ENCODE measurements at places on chromosomes 11 and 22.

DNA sequence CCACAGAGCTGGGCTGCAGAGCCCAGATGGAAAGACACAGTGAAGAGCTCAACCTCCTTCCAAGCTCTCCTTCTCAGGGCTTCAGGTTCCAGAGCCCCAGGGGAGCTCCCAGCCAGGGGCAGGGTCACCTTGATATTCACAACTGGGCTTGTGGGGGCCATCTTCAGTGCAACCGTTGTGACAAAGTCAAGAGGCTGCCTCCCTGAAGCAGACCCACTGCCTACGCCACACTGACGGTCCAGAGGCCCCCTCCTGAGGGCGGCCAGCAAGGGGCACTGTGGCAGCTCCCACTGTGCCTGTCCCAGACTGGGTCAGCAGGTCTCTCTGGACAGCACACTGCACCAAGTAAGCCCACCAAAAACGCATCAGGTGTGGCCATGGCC lies 84.1 kb downstream of the DGCR2 start:
- no peak for DNase-seq

DNA sequence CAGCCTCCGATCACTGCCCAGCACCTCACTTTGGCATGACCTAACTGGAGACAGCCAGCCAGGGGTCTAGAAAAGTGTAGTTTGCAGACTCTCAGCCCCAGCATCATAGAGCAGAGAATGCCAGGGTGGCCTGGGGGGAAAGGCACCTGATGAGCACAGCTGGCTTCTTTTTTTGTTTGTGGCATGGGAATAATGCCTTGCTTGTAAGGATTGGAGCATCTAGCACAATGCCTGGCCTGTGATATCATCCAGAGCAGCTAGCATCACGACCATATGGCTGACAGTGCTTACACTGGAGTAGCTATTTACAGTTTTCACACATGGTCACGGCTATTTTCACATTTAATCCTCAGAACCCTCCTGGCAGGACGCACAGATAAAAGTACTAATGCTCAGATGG lies 594.8 kb upstream of the B3GAT1 start:
- no peak for DNase-seq

DNA sequence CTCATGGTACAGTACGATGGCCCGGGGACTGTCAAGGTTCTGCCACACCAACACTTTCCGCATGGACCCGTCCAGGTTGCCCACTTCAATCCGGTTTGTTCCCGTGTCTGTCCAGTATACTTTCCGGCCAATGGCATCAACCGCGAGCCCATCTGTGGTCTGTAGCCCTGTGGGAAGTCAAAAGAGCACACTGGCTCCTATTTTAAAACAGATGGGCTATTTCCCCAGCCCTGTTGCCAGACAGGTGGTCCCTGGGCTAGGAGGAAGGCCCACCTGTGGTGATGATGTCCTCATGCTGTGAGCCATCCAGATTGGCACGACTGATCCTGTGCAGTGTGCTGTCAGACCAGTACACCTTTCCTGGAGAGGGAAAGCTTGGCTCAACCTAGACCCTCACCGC lies 30.4 kb upstream of the CKAP5 start:
- DNase-seq: no peak

GRCh38 chr11:121575963-121576290 lies 123.2 kb upstream of the SORL1-AS1 start:
- DNase-seq: no peak

DNA sequence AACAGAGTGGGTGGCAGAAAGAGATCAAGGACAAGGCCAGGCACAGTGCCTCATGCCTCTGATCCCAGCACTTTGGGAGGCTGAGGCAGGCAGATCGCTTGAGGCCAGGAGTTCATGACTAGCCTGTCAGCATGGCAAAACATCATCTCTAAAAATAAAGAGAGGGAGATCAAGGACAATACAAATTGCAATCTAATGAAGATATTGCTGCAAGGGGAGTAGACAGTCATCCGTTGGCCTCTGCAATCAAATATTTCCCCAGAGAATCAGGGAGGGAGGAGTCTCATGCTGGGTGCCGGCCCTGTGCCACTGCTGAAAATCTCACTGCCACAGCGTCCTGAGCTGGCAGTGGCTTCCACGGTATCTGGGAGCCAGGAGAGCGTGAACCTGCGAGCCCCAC lies 19.4 kb upstream of the IL17RA start:
- no peak for DNase-seq

DNA sequence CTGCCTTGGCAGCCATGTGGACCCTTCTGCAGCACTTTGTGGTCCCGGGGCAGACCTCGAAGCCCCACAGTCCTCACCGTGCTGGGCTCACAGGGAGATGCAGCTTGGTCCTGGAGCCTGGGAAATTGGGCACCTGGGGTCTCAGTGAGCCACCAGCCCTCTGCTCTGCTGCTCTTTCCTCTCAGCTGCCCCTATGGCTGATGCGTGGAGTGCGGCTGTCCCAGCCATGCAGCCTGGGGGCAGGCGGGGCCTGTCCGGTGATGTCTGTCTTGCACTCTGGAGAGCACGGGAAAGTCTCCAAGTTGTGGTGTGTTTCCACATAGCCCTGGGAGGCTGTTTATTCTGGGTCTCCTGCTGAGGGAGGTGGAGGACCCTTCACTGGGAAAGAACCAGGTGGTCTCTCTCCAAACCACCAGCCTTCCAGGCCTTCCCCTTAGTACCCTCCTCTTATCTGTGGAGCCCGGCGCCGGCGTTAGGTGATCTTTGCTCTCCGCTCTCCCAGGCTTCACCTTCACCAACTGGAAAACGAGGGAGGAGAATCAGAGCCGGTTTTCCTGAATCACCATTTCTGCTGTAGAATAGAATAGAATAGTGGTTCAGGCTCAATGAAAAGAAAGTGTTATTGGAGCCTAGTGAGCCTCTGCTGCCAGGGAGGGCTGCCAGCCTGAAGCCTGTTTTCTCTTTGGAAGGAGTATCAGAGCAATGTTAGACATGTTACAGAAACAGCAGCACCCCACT lies 41.2 kb upstream of the GRAMD4 start:
- no peak for DNase-seq

DNA sequence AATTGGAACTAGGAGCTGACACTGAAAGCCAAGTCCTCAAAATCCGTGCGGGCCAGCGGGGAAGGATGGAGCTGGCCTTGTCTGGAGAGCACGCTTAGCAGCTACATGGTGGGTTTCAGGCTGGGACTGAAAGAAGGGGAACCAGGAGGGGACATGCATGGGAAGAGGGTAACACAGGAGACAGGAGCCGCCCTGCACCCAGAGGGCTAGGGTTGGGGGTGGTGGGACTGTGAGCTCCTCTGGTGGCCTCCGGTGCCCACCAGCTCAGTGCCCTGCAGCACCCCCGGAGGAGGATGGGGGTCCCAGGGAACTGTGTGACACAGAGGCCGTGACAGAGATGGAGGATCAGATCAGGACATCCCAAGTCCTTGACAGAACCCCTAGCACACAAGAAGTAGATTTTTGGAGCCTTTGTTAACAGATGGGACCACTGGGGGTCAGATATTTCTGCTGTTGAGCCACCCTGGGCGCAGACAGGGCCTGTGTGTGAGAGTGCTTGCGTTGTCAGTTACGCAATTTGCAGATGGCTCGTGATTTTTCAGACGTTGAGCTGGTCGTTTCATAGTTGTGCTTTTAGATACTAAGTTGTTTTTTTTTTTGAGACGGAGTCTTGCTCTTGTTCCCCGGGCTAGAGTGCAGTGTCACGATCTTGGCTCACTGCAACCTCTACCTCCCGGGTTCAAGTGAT lies 21.3 kb upstream of the GRAMD4 start:
- no peak for DNase-seq

GRCh38 chr11:101723371-101723770 lies 139.6 kb upstream of the TRPC6 start:
- no peak for DNase-seq

DNA sequence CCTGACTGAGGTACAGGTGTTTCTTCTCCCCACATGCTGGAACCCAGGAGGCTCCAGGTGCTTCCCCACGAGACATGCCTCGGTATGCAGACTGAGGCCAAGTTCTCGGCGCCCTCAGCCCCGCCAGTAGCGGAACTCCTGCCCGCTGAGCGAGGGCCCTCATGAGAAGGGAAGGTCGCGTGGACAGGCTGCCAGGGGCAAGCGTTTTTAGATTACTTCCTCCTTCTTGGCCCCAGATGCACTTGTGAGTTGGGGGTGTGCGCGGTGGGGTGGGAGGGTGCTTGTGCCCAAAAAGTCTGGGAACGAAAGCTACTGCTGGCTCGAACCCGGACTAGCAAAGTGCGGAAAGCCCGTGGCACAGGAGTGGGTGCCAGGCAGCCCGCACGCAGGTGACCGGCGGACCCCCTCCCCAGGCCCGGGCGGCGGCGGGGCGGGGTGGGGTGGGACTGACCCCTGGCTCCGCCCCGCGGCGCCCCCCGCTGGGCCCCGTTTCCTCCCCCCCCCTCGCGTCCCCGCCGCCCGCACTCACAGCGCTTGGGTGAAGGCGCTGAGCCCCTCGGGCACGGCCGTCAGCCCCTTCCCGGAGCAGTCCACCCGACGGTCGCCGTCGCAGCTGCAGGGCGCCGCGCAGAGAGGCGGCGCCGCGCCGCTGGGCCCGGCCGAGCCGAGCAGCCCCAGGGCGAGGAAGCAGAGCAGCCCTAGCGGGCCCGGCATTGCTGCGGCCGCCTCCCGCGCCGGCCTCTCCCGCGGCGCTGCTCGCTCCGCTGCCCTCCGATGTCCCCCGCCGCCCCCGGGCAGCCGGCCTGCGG lies 797 bp downstream of the LGR4 start:
- DNase-seq: peak; percentile 33

GRCh38 chr22:49274754-49275380 lies 552.8 kb downstream of the BRD1 start:
- DNase-seq: no peak

- DNase-seq: no peak
Measured at GRCh38 chr11:117634756-117635603, 162.0 kb downstream of the DSCAML1 start.

- no peak for DNase-seq
Measured at GRCh38 chr11:27291302-27291889, 71.6 kb downstream of the CCDC34 start.

- DNase-seq: no peak
Measured at GRCh38 chr11:119809346-119809745, 80.3 kb upstream of the NECTIN1 start.

- DNase-seq: no peak
Measured at GRCh38 chr22:44409974-44410316, 88.1 kb downstream of the RTL6 start.

DNA sequence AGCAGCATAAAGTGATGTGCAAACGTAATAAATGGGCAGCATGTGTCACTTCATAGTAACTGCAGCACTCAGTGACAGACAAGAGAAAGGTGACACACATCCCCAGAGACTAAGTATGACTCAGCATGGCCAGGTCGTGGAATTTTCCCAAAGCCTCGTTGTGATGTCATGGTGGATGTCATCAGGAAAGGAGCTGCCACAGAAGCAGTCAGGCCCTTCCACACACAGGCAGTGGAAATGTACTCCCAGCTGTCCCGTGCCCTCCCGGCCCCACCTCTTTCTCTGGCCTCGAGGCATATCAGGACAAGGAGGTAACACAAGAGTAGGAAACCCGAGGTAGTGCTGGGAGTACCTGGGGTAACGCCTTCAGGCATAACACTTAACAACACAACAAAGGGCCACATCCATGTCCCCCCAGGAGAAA lies 8.1 kb downstream of the PC start:
- DNase-seq: no peak

DNA sequence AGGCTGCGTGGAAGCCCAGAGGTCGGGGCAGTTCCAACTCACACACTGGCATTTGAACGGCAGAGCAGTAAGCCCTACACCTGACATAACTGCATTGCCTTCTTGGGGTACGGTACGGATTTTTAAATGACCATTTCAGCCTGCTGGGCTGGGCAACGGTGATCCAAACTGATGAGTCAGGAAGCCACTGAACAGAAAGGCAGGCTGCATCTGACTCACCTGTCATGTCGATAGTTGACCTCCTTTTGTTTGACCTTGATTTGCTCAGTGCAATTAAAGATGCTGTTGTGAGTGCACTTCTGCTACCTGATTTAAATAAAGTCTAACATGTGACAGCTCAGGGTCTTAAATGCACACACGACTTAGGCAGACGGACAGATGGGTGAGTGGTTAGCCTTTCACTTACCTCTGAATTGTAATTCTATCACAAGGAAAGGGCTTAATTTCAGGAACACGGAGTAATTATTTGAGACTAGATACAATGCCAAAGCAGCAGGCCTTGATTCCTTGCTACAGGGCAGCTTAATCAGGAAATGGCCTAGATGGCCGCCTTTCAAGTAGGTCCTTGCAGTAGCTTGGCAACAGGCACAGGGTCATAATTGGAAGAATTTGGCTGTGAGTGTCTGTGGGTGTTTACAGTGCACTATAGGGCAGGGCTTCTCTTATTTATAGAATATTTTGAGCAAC lies 52.2 kb downstream of the BMAL1 start:
- DNase-seq: no peak

- DNase-seq: no peak
Measured at GRCh38 chr11:16902182-16902581, 112.0 kb downstream of the PLEKHA7 start.

GRCh38 chr11:107743191-107743590 lies 31.3 kb upstream of the SLN start:
- no peak for DNase-seq

DNA sequence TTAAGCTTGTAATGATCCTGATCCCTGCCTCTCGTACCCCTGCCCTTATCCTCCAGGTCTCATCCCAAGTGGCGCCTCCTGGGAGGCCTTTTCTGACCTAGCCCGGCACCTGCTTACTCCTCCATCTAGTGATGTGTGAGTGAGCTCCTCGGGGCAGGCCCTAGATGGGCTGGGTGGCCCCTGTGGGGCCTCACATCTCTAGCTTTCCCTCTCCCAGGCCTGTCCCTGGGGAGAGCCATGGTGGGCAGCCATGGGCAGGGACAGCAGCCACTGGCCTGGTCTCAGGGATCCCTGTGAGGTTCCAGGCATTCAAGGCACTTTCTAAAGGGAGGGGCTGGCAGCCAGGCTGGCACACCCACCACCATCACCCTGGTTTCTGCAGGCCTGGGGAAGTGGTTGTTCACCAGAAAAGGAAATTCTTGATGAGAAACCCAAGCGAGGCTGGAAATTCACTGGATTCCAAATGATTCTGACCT lies 27.9 kb downstream of the GNAZ start:
- no peak for DNase-seq

- no peak for DNase-seq
Measured at GRCh38 chr11:1682225-1682905, 14.6 kb upstream of the KRTAP5-6 start.

GRCh38 chr11:94010136-94010535 lies 11.0 kb upstream of the HEPHL1 start:
- no peak for DNase-seq

DNA sequence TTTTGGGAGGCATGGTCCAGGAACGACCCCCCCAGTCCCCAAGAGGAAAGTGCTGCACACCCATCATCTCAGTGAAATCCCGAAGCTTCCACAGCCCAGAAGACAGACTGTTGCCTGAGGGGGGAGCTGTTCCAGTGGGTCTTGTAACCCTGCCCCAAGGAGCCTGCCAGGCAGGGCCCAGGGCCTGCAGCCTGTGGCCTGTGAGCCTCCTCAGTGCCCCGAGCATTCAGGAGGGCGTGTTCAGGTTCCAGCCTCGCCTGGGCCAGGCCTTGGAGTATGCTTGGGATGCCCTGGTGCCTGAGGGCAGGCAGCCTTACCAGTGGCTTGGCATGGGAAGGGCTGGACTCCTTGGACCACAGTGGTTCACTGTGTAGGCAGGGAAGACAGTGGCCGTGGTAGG lies 18.0 kb upstream of the CABP2 start:
- DNase-seq: no peak

GRCh38 chr11:70142221-70142875 lies 60.7 kb upstream of the FADD start:
- DNase-seq: no peak

All from activated B cell treated with CpG ODN at 0.5 μM for 24 hours (primary cell).